Activated CD8-positive, alpha-beta memory T cell treated with anti-CD3 and anti-CD28 coated beads for 1 hour (primary cell): ENCODE measurements at places on chromosomes 7 and 10.

DNA sequence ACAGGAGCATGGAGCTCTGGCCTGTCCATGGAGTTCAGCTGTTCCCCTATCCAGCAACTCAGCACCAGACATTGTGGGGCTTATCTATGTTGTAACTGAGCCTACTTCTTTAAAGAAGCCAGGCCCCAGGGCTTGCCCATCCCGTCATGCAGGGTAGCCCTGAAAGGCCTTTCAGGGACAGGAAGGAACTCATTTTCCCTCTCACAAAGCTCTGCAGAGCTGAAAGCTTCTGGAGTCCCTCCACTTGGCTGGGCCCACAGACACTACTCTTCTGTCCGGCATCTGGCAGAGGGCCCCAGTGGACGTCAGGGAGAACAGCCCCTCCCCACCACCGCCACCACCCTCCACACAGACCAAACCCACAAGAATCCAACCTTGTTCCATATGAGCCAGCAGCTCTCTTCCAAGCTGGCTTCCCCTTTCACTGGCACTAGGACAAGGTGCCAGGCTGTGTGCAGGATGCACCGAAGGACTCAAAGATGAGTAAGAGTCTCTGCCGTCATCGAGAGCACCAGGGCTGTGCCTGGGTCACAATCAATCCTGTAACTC is 33.1 kb downstream of the DENND2A start:
- DNase-seq = no peak

DNA sequence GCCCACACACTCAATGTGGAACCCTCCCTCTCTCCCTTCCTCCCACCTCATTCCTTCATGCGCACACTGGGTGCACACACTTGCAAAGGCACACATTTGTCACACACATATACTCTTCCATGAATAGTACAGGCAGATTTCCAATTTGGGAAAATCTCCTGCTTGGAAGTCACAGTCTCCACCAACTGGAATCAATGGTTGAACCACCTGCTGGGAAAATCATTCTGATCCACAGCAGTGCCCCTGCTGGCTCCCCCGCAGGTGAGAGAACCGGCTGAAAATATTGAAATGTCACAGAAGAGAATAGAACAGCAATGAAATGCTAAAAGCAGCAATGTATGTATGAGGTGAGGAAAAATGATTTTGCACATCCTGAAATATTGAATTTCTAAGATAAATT is 232.7 kb downstream of the ADAM12 start:
- DNase-seq = no peak

GRCh38 chr10:68804692-68805091 is 22.6 kb upstream of the STOX1 start:
- DNase-seq = no peak

- DNase-seq = peak; percentile 19
These were observed 22.2 kb upstream of the EXOC4 start for GRCh38 chr7:133230591-133231194.

GRCh38 chr10:3477683-3478082 is 305.1 kb upstream of the PITRM1 start:
- no peak for DNase-seq

GRCh38 chr10:44064987-44065787 is 319.7 kb downstream of the CXCL12 start:
- DNase-seq = no peak

DNA sequence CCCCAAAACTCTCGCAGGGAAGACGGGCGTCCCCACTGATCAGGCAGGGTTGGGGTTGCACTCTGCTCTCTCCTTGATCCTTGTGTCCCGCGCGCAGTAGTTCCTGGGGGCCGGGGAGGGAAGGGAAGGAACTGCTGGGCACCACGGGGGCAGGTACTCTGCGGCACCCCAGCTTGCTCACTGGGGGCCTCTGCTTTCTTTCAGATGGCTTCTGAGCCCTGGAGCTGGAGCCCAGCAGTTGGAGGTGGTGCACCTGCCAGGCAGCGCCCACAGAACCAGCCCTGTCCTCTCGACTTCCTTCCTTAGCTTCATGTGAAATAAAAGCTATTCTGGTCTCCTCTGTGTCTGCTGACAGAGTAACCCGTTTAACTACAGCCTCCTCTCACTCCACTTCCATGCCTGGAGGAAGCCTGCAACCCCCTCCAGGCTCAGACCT is 12.2 kb downstream of the PLAC9 start:
- DNase-seq = no peak

DNA sequence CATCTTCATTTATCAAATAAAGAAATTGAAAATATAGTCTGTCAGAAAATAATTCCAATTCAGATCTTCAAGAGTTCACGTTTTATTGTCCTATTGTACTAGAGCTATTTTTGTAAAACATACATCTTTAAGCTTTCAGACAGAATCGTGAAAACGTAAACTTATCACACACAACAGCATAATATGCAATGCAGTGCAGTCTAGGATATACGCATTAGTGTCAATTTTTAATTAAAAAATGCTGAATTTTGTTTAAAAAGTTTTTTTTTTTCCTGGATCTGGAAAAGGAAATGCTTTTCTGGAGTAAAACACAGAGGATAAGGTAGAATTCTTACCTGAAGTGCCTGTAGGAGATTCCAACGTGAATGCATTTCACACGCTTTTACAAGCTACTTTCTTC is 458.2 kb upstream of the KLF6 start:
- DNase-seq = no peak

DNA sequence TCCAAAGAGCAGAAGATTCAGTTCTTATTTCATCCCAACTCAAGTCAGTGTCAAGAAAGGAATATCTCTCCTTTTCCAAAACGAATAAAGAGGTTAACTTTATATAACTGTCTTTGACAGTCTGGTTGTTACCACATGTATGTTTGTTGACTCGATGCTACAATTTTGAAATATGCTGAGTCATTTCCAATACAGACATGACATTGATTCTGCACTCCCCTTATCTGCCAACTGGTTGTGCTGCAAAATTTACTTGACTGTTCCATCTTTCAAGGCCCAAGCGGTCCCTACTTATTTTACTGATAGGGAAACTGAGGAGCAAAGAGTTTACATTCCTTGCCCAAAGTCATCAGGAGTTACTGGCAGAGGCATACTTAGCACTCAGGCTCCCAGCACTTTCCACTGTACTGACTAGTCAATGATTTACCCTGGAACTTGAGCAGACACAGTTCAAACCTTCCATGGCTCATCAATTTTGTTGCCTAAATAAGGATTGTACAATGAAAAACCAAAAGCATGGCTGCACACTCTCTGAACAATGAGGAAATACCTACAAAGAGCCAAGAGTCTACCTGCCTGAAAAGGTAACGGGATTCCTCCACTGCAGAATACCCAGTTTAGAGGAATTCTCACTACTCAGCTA is 52.8 kb downstream of the ABLIM1 start:
- no peak for DNase-seq

- DNase-seq = no peak
These were observed 49.0 kb upstream of the ZRANB1 start for GRCh38 chr10:124892905-124893304.

DNA sequence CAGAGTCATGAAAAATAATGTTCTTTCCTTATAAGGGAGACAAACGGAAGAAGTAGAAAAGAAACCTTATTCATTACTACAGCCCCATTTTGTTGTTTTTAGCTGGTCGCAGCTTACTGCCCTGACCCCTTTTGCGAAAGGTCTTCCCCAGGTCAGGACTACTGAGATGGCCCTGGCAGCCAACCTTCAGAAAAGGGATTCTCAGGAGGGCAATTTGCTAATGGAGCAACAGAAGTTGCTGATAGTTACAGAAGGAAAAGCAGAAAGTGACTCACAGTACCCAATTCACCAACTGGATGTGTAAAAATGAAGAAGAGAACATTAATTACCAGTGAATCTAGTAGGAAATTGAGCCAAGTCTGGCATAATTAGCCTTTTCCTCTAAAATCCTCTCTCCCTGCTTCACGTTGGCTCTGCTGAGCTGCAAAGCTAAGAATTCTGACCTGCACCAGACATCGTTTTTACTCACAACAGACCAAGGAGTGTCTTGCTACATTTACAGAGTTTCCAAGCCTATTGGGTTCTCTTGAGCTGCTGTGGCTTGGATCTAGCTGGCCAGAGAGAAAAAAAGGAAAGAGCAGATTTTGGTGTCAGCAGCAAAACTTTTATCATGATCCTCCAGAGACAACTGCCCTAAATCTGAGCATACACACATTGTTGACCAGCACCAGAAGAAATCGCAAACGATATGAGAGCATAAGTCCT is 499.9 kb upstream of the FZD8 start:
- no peak for DNase-seq

DNA sequence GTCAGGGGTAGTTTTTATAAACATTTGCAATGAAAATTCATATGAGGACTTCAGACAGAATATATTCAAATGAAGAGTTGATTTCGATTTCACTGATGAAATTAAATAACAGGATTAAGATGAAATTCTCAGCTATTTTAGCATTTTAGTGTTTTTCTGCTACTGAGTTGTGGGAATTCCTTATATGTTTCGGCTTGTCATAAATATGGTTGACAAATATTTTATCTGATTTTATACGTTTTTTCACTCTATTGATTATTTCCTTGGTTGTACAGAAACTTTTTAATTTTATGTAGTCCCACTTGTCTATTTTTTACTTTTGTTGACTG is 14.6 kb upstream of the NME8 start:
- no peak for DNase-seq

- DNase-seq = no peak
These were observed 5.1 kb downstream of the TCTN3 start for GRCh38 chr10:95688648-95689047.

DNA sequence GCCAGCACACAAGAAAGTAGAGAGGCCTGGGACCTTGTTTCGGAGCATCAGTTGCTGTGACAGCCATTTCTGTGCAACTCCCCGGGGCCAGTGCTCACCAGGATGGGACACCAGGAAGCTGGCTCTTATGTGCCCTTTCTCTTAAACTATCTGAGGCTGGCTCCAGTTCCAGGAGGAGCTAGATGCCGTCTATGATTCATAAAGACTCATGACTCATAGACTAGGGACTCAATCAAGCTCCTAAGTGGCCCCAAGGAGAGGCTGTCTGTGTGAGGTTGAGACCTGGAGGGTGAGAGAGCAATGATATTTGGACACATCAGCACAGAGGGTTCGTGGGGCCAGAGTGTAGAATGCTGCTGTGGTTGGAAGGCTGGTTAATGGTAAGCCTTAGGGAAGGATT is 580.1 kb downstream of the CCSER2 start:
- DNase-seq = no peak

DNA sequence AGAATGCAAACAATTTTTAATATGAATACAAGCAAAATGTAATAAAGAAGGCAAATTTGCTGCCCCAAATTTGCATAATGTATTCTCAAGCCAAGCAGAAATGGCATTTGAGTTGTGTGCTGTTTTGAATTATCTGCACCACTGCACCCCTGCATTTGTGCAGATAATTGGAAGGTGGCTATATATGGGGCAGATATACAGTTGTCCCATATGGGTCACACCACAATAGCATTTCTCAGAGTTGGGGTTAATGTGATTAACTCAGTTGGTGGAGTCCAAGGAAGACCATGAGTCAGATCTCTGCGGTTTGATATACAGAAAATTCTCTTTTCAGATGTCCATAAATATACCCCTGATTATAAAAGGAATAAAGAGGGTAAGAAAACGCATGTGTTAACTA is 68.9 kb upstream of the EXOC4 start:
- no peak for DNase-seq

DNA sequence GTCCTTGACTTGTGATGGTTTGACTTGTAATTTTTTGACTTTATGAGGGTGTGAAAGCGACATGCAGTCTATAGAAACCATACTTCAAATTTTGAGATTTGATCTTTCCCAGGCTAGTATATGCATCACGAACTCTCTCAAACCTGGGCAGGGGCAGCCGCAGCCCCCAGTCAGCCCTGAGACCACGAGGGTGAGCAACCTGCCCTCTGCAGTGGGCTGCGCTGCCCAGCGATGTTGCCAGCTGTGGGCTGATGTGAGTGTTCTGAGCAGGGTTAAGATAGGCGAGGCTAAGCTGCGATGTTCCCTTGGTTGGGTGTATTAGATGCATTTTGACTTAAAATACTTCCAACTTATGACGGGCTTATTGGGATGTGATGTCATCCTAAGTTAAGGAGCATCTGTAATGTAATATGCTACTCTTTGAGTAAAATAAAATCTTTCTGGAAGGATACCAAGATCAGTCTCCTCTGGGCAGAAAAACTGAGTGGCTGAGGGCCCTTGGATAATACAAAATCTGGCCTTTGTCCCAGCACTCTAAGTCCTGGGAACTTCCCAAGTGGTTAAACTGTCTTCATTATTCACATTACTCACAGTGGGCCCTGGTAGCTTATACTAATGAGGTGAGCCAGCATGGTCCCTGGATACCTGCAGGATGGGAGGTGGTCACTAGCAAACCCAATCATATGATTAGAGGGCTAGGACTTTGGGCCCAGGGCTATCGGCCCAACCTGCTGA is 28.4 kb upstream of the CNPY1 start:
- DNase-seq = no peak

DNA sequence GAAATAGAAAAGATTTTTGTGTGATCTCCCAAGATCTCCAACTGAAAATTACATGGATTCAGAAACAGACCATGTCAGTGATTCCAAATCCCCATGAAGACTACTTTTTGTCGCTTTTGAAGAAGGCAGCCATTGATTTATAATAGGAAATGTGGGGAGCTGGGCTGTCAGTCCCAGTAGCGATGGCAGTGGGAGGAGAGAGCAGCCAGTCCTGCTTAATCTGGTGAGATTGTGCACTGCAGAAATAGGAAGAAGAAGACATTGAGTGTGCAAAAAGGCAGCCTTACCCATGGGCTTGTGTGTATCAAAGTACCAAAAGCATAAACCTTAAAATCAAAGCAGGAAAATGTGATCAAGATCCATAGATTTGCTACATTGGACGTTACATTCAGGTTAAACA is 4.8 kb downstream of the ADRB1 start:
- DNase-seq = no peak

DNA sequence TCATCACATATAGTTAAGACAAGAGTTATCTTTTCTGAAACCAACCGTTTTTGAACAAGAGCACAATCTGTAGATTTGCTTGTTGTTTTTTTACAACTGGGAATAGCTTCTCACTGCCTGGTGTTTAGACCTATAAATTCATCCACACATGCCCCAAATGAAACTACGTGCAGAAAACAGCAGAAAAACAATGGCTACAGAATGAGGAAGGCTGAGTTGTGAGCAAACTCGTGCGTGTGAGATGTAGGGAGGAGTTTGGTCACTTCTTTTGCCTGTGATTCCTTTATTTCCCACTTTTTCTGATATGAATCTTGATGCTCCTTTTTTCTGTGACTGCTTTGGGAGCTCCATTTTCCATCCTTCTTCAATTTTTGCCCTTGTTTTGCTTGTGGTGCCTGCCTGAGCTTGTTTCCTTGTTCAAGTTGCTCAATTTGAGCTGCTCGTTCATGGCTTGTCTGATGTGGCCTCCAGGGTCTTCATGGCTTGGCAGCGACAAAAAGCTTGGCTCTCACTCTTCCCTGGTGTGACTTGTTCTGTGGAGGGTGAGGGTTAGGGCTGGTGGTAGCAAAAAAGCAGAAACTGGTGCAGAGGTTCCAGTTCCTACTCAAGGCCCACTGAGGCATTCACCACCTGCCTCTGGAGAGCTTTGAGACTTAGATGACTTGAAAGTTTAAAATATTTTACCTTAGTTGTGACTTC is 76.9 kb downstream of the ZNF365 start:
- no peak for DNase-seq
